ENCODE measurements at places on chromosomes 16 and 17. TPM values are rescaled to one million over a fixed set of nuclear protein-coding genes. Genes with fewer than 3 reads are reported as not detected.

The C17orf67 gene
- total RNA-seq: 8.0 TPM

The GRAPL gene
- total RNA-seq: 2.7 TPM

The PABPN1L gene
- total RNA-seq: 0.09 TPM

The RDM1 gene
- total RNA-seq: 5.7 TPM

The KRT36 gene
- total RNA-seq: 1.2 TPM

The HLF gene
- 0.57 TPM for total RNA-seq

The CFAP52 gene
- total RNA-seq: 0.76 TPM

The CDT1 gene
- 11.7 TPM for total RNA-seq

The IL32 gene
- 175 TPM for total RNA-seq

The C16orf96 gene
- 0.05 TPM for total RNA-seq

The RPH3AL gene
- total RNA-seq: 2.6 TPM

The SLC13A2 gene
- not detected for total RNA-seq

The CDH13 gene
- total RNA-seq: 3.7 TPM

The TBC1D28 gene
- total RNA-seq: not detected

The ENPP7 gene
- total RNA-seq: 0.05 TPM

The FMNL1 gene
- 16.7 TPM for total RNA-seq

The TRPV3 gene
- 0.38 TPM for total RNA-seq

The ASGR1 gene
- 0.90 TPM for total RNA-seq

The NPIPA8 gene
- total RNA-seq: 0.05 TPM

The EVPLL gene
- total RNA-seq: 4.3 TPM

The NOTUM gene
- total RNA-seq: 0.66 TPM

The CHCT1 gene
- 0.09 TPM for total RNA-seq

All from thymus (tissue), 14 donors.